ENCODE measurements at places on chromosomes 2 and 18.
A peak's percentile ranks its signal among the peaks of the same experiment; 100 is the strongest.

DNA sequence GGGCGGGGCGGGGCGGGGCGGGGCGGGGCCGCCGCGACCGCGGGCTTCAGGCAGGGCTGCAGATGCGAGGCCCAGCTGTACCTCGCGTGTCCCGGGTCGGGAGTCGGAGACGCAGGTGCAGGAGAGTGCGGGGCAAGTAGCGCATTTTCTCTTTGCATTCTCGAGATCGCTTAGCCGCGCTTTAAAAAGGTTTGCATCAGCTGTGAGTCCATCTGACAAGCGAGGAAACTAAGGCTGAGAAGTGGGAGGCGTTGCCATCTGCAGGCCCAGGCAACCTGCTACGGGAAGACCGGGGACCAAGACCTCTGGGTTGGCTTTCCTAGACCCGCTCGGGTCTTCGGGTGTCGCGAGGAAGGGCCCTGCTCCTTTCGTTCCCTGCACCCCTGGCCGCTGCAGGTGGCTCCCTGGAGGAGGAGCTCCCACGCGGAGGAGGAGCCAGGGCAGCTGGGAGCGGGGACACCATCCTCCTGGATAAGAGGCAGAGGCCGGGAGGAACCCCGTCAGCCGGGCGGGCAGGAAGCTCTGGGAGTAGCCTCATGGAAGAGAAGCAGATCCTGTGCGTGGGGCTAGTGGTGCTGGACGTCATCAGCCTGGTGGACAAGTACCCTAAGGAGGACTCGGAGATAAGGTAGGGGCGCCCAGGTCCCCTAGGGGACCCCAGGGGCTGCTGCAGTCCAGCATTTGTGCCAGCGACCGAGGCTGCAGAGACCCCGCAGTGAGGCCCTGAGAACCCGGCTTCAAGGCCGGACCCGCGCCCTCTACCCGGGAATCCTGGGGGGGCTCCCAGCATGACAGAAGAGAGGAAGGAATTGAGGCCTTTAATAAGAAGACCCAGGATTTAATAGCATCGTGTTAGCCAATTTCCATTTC lies at the start of gene KHK:
TSS of gene KHK (plus strand) at position 49 of the 870 bp plus-strand sequence. CDS start at position 537, 488 bp downstream.
- peak; percentile 52 for DNase-seq

GRCh38 chr18:34809451-34810072 lies 99.5 kb downstream of the DTNA start:
- DNase-seq, result no peak

DNA sequence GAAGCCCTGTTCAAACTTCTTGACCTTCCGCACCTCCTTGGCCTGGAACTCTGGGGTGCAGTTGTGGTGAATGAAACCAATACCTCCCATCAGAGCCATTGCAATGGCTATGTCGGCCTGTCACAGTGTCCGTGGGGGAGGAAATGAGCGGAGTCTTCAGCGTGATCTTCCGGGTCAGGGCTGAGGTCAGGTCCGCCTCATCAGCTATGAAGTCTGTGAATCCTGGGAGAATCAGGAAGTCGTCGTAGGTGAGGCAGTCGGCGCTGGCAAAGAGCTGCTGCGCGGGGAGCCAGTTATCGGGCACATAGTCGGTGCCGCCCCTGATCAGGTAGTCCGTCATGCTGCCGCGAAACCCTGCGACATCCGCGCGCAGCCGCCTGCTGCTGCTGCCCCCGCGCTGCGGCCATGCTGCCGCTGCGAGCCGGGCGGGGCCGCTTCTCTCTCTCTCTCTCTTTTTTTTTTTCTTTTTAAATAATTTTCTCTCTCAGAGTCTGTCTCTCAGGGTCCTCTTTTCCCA lies 154.1 kb upstream of the ZSWIM2 start:
- no peak for DNase-seq

- DNase-seq, result no peak
Observed at GRCh38 chr2:212922701-212923100, 228.7 kb downstream of the IKZF2 start.

GRCh38 chr2:140597836-140598235 lies 1533.0 kb downstream of the LRP1B start:
- no peak for DNase-seq

GRCh38 chr2:220227266-220227920 lies 600.0 kb downstream of the SLC4A3 start:
- no peak for DNase-seq

- no peak for DNase-seq
Observed at GRCh38 chr2:172962082-172962481, 113.6 kb upstream of the MAP3K20 start.

DNA sequence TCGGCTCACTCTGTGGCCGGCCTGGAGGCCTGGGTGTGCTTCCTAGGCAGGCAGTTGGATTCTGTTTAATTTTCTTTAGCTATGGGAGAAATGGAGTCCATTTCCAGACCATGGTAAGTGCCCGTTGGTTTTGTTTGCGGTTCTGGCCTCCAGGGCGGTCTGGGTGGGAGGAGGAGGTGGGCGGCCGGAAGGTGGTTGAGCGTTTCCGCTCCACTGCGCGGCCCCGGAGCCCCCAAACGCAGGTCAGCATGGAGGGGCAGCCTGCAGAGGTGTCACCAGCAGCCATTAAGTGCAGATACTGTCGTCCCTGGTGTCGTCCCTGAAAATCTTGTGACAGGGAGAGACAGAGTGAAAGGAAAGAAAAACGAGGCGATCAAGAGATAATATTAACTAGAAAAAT lies 303.9 kb downstream of the GBX2 start:
- DNase-seq, result no peak

GRCh38 chr2:216626875-216627245 lies 6.4 kb upstream of the IGFBP2 start:
- DNase-seq, result no peak

- DNase-seq, result no peak
Observed at GRCh38 chr2:134934641-134935040, 16.0 kb downstream of the CCNT2 start.

DNA sequence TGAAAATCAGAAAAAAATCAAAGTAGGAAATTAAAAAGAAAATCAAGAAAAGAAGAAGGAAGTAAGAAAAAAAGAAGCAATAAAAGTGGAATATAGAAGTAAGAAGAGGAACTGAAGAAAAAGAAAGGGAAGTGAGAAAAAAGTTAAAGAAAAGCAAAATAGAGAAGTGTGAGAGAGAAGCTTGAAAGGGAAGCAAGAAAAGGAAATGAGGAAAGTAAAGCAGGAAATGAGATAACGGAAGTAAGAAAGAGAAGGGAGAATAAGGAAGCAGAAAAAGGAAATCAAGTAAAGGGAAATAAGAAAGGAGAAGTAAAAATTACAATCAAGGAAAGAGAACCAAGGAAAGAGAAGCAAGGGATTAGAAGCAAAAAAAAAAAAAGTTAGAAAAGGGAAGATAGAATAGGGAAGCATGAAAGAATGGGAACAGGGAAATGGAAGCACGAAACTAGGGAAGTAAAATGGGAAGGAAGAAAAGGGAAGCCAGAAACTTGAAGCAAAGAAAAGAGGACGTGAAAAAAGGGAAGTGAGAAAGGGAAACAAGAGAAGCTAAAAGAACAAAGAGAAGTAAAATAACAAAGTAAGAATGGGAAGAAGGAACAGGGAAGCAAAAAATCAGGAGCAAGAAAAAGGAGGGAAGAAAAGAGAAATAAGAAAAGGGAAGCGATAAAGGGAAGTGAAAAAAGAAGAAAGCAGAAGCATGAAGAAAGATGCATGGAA lies 243.3 kb upstream of the NCKAP5 start:
- DNase-seq, result no peak

GRCh38 chr2:133486771-133487191 lies 81.5 kb downstream of the NCKAP5 start:
- no peak for DNase-seq

DNA sequence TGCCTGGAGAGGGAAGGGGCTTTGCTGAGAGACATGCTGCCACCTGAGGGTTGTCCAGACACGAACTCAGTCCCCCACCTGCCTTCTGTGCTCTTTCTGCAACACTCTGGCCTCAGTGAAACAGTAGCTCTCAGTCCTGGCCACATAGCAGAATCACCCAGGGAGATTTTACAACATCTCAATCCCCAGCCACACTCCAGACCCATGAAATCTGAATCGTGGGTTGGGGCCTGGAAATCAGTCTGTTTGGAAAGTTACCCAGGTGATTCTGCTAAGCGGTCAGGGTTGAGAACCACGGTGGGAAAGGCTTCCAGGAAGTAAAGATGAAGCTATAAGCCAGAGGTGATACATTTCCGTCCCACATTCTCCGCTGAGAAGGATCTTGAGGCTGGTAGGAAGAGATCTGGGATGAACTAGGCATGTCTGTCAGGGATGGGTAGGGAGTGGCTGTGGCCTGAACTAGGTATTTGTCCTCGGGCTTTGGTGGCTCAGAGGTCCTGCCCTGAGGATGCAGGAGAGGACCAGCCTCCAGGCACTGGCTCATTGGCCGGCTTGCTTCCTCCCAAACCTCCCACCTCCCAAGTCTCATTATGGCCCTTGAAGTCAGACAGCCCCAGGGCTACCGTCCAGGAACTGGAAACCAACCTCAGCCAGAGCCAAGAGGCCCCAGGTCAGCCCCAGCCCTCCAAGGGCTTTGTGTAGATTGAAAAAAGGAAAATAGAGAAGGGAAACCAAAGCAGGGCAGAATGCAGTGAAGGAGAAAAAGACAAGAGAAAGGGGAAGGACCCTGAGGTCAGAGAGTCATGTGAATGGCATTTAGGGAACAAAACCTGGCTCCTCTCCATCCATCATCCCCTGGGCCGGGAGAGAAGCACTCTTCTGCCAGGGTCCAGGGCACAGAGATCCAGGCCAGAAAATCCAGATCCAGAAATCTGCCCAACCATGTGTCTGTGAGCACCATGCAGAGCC lies 119.6 kb downstream of the ZFP36L2 start:
- DNase-seq, result no peak

DNA sequence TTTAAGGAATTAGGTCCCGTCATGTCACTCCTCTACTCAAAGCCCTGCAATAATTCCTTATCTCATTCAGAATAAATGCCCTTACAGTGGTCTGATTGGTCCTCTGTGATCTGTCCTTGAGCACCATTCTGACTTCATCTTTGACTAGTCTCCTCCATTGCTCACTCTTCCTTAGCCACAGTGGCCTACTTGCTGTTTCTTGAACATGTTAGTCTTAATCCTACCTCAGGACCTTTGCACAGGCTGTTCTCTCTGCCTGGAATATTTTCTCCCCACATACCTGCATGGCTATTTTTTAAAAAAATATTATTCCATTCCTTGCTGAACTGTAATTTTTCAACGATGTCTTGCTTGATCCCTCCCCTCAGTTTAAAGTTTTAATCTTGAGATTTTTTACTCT lies 48.0 kb downstream of the QPCT start:
- DNase-seq, result no peak

All from dorsolateral prefrontal cortex (tissue), 122 donors.